ENCODE measurements at places on chromosomes 16 and 17. TPM values are rescaled to one million over a fixed set of nuclear protein-coding genes. Genes with fewer than 3 reads are reported as not detected.

DNA sequence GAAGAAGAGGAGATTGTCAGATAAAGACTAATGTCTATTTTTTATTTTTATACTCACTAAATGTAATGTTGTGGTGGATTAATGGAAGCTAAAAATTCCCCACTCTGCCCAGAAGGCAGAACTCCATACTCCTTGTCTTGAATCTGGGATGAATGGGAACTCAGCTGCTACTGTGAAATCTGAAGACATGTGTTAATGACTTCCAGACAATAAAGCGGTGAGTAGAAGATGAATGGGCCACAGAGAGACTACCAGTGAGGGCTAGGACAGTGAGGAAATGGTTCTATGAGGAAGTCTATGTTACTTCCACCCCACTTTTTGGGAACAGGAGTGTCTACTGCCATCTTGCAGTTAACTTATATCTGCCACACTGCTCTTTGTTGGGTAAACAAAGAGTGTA is 726.9 kb downstream of the CDH8 start:
- no peaks in the 10 kb centered on the region for H3K27me3 ChIP-seq
- no peaks in the 10 kb centered on the region for H3K36me3 ChIP-seq
- H3K4me1 ChIP-seq, result no peaks in the 10 kb centered on the region
- no peak for DNase-seq

The ZG16 gene
- total RNA-seq, result not detected

DNA sequence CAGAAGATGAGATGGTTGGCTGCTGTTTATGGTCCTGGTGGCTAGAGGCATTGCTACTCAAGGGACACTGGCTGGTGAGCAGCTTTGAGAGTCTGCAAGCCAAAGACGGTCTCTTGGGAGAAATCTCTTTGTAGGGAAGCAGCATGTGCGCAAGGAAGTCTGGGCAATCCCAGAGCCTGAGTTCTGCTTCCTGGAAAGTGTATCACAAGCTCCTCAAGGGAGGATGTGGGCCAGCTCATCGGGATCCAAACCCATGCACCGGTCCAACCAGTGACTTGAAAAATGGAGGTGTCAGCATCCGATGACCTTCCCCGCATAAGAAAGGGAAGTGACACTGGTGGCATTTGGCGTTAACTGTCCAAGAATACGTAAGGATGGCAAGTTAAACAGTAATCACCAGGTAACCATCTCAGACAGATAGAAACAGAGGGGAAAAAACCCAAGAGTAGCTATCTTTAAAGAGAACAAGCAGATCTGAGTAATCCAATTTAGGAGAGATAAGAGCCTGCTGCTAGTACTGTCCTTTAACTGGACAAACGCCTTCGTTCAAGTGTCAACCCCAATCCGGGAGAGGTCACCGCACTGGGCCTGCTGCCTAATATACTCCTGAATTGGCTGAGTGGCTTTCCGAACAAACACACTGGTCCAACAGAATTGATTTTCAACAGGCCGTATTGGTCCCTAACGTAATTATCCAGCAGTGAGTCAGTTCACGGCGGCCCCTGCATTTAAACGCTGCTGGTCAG is 303.0 kb upstream of the ZFHX3 start:
- H3K4me3 ChIP-seq, result no peak overlapping the region
- H3K4me1 ChIP-seq, result no peaks in the 10 kb centered on the region
- DNase-seq, result no peak
- no peak overlapping the region for H3K27ac ChIP-seq
- no peaks in the 10 kb centered on the region for H3K27me3 ChIP-seq

DNA sequence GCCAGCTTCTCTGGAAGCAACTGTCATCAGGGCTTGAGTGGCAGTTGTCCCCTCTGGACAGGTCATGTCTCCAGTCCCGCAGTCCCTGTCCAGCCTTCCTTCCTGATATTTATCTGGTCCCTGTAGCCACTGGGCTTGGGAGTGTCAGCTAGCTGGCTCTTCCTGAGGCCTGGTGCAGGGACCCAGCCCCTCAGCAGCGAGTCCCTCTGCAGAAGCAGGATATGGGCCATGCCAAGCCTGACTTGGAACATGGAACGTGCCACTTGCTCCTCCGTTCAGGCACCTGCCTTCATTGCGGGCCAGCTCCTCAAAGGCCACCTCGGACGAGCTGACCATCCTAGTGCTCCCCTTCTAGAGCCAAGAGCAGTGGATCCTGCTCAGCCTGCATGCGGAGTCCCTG is 26.3 kb downstream of the DRC3 start:
- H3K27me3 ChIP-seq, result no peaks in the 10 kb centered on the region
- H3K4me1 ChIP-seq, result no peaks in the 10 kb centered on the region
- no peak for DNase-seq
- H3K36me3 ChIP-seq, result no peaks in the 10 kb centered on the region

DNA sequence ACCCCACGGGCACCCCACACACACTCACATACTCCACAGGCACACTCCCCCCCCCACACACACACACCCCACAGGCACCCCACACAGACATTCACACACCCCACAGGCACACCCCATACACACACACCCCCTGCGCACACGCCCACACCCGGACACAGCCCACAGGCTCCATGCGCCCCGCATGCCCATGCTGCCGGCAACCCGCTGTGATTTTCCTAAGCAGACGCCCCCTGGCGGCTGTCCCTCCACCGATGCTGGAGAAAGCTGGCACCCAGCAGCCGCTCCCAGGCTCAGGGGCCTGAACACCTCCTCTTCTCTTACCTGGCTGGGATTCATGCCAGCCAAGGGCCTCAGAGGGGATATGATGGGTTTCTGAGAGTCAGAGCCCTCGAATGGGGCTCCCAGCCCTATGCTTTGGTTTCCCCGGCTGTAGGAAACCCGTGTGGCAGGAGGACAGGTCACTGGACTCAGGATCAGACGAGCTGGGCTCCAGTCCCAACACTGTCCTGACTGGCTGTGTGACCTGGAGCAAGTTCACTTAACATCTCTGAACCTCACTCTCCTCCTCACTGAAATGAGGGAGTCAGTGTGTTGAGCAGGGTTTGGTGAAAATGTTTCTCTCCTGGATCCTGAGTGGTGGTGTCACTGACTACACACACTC is 19.6 kb upstream of the TNFRSF13B start:
- H3K4me1 ChIP-seq, result no peaks in the 10 kb centered on the region
- H3K27me3 ChIP-seq, result no peaks in the 10 kb centered on the region
- no peaks in the 10 kb centered on the region for H3K36me3 ChIP-seq
- H3K4me3 ChIP-seq, result no peak overlapping the region
- DNase-seq, result peak; percentile 63

GRCh38 chr17:80110447-80110812 is 9.0 kb downstream of the GAA start:
- no peak overlapping the region for H3K27ac ChIP-seq
- H3K27me3 ChIP-seq, result no peaks in the 10 kb centered on the region
- no peaks in the 10 kb centered on the region for H3K4me1 ChIP-seq
- DNase-seq, result no peak
- H3K4me3 ChIP-seq, result no peak overlapping the region
- H3K36me3 ChIP-seq, result no peaks in the 10 kb centered on the region

DNA sequence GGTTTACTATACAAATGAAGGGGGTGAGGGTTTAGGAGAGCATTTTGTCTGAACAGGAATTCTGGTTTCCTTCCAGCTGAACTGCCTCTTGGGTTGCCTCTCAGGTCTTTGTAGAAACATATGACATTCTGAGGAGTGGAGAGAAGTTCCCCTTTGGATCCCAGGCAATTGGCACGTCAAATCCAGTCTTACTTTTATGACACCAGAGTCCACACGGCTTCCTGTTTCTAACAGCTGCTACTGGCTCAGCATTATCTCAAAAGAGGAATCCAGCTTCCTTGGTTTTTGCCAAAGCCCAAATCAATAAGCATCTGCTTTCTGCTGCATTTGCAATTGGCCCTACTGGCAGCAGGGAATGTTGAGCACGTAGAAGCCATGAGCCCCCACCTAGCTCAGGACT is 97.6 kb upstream of the FAM20A start:
- DNase-seq, result no peak
- H3K36me3 ChIP-seq, result no peaks in the 10 kb centered on the region

The NLGN2 gene
- 81.9 TPM for total RNA-seq

DNA sequence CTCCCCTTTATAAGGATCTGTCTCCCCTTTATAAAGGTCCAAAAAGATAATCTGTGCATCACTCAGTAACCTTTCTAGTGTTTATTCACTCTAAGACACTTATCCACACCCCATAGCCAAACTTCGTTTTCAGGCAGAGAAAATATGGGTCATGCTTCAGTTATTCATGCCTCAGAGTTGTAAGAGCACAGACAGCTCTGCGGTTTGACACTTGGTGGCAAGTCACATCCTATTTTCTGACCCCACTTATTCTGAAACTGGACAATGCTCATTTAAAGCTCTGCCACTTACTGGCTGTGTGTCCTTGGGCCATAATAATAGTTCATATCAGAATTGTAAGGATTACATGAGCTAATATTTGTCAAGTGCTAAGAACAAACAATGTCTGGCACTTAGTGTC is 2.0 kb upstream of the KRTAP2-1 start:
- no peaks in the 10 kb centered on the region for H3K36me3 ChIP-seq
- no peak for DNase-seq
- no peak overlapping the region for H3K4me3 ChIP-seq
- H3K27ac ChIP-seq, result no peak overlapping the region
- H3K4me1 ChIP-seq, result no peaks in the 10 kb centered on the region
- H3K27me3 ChIP-seq, result no peaks in the 10 kb centered on the region

The GRIN2C gene
- not detected for total RNA-seq

- H3K27me3 ChIP-seq, result no peaks in the 10 kb centered on the region
- H3K4me3 ChIP-seq, result no peak overlapping the region
- H3K27ac ChIP-seq, result no peak overlapping the region
Measured at GRCh38 chr17:51147650-51148049, 5.7 kb upstream of the NME1 start.

The DNAAF8 gene
- 3.5 TPM for total RNA-seq

- no peaks in the 10 kb centered on the region for H3K36me3 ChIP-seq
- H3K4me3 ChIP-seq, result no peak overlapping the region
Measured at GRCh38 chr16:22955461-22956070, 141.6 kb downstream of the HS3ST2 start.

The HELZ gene
- 61.8 TPM for total RNA-seq

The TMIGD1 gene
- total RNA-seq, result not detected

DNA sequence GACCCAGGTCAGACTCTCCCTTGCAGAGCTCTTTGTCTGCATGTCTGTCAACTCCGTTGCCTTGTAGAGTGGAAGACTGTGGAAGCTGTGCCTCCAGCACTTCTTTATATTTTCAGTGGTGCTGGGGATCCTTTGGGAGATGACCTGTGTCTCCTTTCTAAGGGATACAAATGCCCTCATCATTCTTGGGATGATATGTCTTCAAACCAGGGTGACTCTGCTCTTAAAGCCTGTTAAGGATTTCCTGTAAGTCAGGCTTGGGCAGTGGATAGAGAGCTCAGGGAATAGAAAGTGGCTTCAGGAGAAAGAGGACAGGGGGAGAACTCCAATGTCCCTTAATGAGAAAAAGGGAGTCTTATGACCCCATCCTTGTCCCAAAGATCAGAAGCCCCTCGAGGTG is 1.5 kb downstream of the HOXB3 start:
- peaks cover 50% of the 10 kb centered on the region for H3K27me3 ChIP-seq
- peaks cover 6% of the 10 kb centered on the region for H3K4me1 ChIP-seq
- no peaks in the 10 kb centered on the region for H3K36me3 ChIP-seq
